ENCODE measurements at places on chromosomes 3 and 15. TPM values are rescaled to one million over a fixed set of nuclear protein-coding genes. Genes with fewer than 3 reads are reported as not detected.

TMCC1 gene
- 60.4 TPM for total RNA-seq

GRCh38 chr15:35743321-35743720, 197.4 kb upstream of the DPH6 start:
- no peaks in the 10 kb centered on the region for H3K4me1 ChIP-seq
- H3K27me3 ChIP-seq: no peaks in the 10 kb centered on the region
- H3K36me3 ChIP-seq: no peaks in the 10 kb centered on the region
- no peak overlapping the region for H3K4me3 ChIP-seq
- DNase-seq: no peak
- no peak overlapping the region for H3K27ac ChIP-seq

HACL1 gene
- 44.3 TPM for total RNA-seq

CELSR3 gene
- total RNA-seq: 17.5 TPM

DNA sequence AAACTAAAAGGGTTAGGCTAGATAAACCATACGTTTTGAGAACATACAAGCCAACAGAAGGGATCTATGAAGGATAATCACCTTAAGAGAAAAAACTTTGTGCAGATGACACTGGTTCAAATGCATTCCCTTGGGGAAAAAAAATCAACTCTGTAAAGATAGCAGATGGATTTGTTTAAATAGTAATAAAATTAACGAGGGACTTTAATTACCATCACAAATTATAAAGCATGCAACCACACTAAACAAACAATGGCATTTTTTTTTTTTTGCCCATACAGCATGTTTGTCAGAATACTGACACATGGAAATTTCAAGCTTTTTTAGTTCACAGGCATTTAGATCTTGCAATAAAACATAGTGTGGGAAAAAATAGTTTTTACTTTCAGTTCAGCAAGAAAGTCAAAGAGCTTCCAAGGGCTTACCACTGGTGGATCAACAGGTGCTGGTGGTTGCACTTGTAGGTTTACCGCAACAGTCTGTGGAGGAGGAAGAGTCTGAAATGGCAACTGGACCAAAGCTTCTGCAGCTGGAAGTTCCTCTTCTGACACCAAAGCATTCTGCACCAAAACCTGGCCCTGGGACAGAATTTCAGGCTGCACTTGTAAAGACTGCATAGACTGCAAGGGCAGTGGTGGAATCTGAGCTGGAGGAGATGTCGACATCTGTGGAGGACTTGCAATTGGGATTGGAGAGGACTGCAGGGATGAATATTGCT, 53.1 kb downstream of the PHC3 start:
- no peak for DNase-seq
- H3K27ac ChIP-seq: no peak overlapping the region
- H3K4me3 ChIP-seq: no peak overlapping the region

- H3K4me3 ChIP-seq: no peak overlapping the region
- DNase-seq: no peak
- H3K4me1 ChIP-seq: peaks cover 17% of the 10 kb centered on the region
- no peaks in the 10 kb centered on the region for H3K36me3 ChIP-seq
- no peaks in the 10 kb centered on the region for H3K27me3 ChIP-seq
These were observed 306.7 kb downstream of the TIGIT start for GRCh38 chr3:114600571-114600970.

SEC22C gene
- total RNA-seq: 66.0 TPM

DNA sequence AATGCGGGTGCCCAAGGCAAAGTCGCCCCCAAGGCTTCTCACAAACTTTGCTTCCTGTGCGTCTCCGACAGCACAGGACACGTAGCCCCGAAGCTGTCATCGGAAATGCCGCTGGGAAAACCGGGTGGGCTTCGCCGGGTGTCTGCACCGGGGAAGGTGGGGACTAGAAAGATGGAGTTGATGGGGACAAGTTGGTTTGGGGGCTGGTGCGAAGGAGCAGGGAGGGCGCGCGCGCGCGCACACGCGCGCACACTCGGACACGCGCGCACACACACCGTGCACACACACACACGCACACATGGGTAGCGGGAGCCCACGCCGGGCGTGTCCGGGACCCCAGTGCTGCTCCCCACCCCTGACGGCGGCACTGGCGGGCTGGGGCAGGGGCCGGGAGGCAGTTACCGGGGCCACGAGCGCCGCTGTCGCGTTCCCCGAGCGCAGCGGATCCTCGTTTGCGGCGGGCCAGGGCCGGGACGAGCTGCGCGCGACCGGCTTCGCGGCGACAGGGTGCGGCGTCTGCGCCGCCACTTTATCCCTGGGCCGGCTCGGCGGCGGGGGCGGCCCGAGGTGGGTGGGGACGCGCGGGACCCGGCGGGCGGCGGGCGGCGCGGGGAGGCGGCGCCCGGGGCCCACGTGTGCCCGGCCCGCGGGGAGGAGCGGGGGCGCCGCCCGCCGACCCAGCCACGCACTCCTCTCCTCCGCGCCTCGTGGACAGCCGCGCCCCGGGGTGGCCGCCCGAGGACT, 539 bp upstream of the MGLL start:
- peak; percentile 53 for DNase-seq
- H3K4me1 ChIP-seq: peaks cover 9% of the 10 kb centered on the region
- H3K27me3 ChIP-seq: no peaks in the 10 kb centered on the region
- peak overlapping the region; percentile 81 for H3K4me3 ChIP-seq
- peak overlapping the region; percentile 86 for H3K27ac ChIP-seq
- H3K36me3 ChIP-seq: no peaks in the 10 kb centered on the region

NRROS gene
- 3.2 TPM for total RNA-seq

ACP3 gene
- total RNA-seq: 5.8 TPM

DNA sequence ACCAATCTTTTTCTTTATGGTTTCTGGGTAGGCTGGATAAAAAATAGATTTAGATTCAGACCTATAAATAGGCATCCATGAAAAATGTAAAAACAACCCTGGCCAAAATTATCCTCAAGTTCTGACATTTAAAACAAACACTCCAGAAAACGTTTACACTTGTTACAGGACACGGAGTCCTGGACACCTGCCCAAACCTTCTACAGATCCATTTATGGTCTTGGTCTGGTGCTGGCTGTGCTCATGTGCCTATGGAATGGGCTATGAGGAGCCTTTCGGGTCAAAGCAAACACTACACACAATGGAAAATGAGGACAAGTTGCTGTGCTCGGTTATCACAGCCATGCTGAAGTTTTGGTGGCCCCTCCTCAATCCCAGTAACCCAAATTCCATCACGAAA, 108.1 kb downstream of the PDZRN3 start:
- H3K36me3 ChIP-seq: no peaks in the 10 kb centered on the region
- no peaks in the 10 kb centered on the region for H3K27me3 ChIP-seq
- H3K27ac ChIP-seq: peak overlapping the region; percentile 47
- DNase-seq: peak; percentile 59
- peaks cover 10% of the 10 kb centered on the region for H3K4me1 ChIP-seq
- no peak overlapping the region for H3K4me3 ChIP-seq

- no peak for DNase-seq
- no peak overlapping the region for H3K4me3 ChIP-seq
- no peaks in the 10 kb centered on the region for H3K36me3 ChIP-seq
- no peaks in the 10 kb centered on the region for H3K4me1 ChIP-seq
- H3K27ac ChIP-seq: no peak overlapping the region
These were observed 828.2 kb upstream of the CFAP20DC start for GRCh38 chr3:59878038-59878427.

TMEM212 gene
- total RNA-seq: 4.3 TPM

GRCh38 chr3:38264779-38265178, 833 bp upstream of the SLC22A13 start:
- no peak for DNase-seq
- H3K27ac ChIP-seq: no peak overlapping the region
- H3K4me3 ChIP-seq: no peak overlapping the region
- no peaks in the 10 kb centered on the region for H3K36me3 ChIP-seq
- no peaks in the 10 kb centered on the region for H3K4me1 ChIP-seq
